A549 treated with dexamethasone at 1 μM for 4 hours (cell line): ENCODE measurements at places on chromosomes 7 and 10. TPM values are rescaled to one million over a fixed set of nuclear protein-coding genes. Genes with fewer than 3 reads are reported as not detected.

METTL27 gene
- total RNA-seq: 6.8 to 10.4 TPM (median 10.2 TPM) in 5 replicates

ARHGAP22 gene
- total RNA-seq: 3.1 to 4.3 TPM (median 3.5 TPM) in 5 replicates

OR2A12 gene
- total RNA-seq: not detected in 5 replicates

ALOX5 gene
- 0.32 to 0.46 TPM (median 0.40 TPM) in 5 replicates for total RNA-seq

ZNF37A gene
- total RNA-seq: 3.9 to 6.6 TPM (median 6.5 TPM) in 5 replicates

ANKRD2 gene
- total RNA-seq: 4.6 to 8.7 TPM (median 7.4 TPM) in 5 replicates

FFAR4 gene
- total RNA-seq: 0.06 to 0.13 TPM (median 0.09 TPM) in 5 replicates

STOX1 gene
- 0.61 to 0.94 TPM (median 0.73 TPM) in 5 replicates for total RNA-seq

PALD1 gene
- total RNA-seq: 4.8 to 6.9 TPM (median 6.7 TPM) in 5 replicates

IL2RA gene
- not detected in 5 replicates for total RNA-seq

CALHM3 gene
- total RNA-seq: 0.22 to 0.42 TPM (median 0.31 TPM) in 5 replicates
